ENCODE measurements at places on chromosomes 16 and 17. TPM values are rescaled to one million over a fixed set of nuclear protein-coding genes. Genes with fewer than 3 reads are reported as not detected.

The ACAP1 gene
- 0.89 TPM for total RNA-seq

The CCNF gene
- 1.2 TPM for total RNA-seq

The KRTAP16-1 gene
- total RNA-seq: not detected

GRCh38 chr17:33976831-33977230, 278.3 kb upstream of the CCL2 start:
- DNase-seq: no peak

DNA sequence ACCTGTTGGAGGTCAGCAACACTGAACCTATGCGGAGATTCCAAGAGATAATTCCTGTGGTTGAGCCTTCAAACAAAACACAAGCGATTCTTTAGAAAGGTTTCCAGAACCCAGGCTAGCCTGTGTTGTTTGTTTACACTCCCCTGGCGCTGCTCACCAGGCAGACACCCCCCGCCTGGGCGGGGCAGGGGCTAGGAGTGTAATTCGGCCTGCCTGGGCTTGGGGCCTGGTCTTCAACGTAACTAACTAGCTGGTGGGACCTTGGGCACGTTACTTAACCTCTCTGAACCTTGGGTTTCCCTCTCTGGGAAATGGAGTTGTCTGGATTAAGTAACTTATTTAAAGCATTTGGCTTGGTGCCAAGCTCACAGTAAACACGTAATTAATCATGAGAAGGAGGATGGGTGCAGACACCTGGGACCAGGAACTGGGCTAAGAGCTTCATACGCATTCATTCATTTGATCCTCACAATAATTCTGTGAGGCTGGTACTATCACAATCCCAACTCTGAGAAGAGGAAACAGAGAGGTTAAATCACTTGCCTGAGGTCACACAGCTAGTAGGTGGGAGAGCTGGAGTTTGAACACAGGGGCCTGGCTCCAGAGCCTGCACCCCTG, 7.6 kb upstream of the ARHGAP27 start:
- no peak for DNase-seq

GRCh38 chr17:77145612-77146245, 5.0 kb downstream of the SEC14L1 start:
- DNase-seq: peak; percentile 97

GRCh38 chr17:9468532-9468931, 107.1 kb downstream of the STX8 start:
- no peak for DNase-seq

All from thyroid gland (tissue), 4 donors.